Hepatocyte (in vitro differentiated cells): ENCODE measurements at places on chromosomes 4 and X. TPM values are rescaled to one million over a fixed set of nuclear protein-coding genes. Genes with fewer than 3 reads are reported as not detected.

- H3K4me1 ChIP-seq: peaks cover 16% of the 10 kb centered on the region
- peak; percentile 82 for DNase-seq
- peaks cover 89% of the 10 kb centered on the region for H3K27me3 ChIP-seq
- peak within 1 kb of the TSS; percentile 35 for H3K4me3 ChIP-seq
- no peaks in the 10 kb centered on the region for H3K36me3 ChIP-seq
- no peak within 1 kb of the TSS for H3K27ac ChIP-seq
Measured at GRCh38 chr4:154491341-154492271, at the start of gene DCHS2. DCHS2 (minus strand) TSS chr4:154491799; CDS start chr4:154491355, 444 bp downstream.

The UCP1 gene
- not detected in 2 replicates for total RNA-seq

DNA sequence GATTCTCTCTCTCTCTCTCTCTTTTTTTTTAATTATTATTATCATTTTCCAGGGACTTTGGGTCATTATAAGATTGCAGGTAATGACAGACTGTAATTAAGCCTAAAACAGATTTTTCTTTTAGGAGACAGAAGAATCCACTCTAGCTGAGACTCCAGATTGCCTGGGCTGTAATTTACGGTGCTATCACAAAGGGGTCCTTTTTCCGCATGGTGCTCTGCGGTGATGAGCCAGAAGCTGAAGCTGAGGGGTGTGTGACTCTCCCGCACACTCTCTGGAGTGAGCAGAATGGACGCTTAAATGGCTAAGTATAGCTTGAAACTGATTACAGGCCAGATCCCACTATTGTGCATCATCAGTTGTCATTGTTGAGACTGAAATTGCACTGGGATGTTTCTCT, 50.0 kb downstream of the LGI2 start:
- H3K4me1 ChIP-seq: no peaks in the 10 kb centered on the region
- no peak overlapping the region for H3K27ac ChIP-seq
- DNase-seq: no peak
- H3K36me3 ChIP-seq: no peaks in the 10 kb centered on the region
- H3K27me3 ChIP-seq: no peaks in the 10 kb centered on the region

DNA sequence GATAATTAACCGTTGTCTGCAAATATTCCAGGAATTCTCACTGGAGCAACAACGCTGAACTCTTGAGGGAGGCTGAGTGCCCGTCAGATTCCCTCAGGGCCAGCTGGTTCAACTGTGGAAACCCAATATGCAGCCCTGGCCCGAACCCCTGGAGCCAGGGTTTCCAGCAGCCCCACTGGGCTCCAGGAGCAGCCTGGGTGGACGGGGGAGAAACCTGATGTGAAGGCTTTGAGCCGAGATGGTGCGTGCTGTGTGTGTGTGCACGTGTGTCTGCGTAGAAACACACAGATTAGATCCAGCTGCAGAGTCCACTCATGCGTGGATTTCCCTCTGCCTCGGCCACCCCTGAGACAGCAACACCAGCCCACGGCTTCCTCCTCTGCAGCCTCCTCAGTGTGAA, 19.4 kb upstream of the SLC25A6 start:
- no peaks in the 10 kb centered on the region for H3K4me1 ChIP-seq
- no peak overlapping the region for H3K27ac ChIP-seq

GRCh38 chr4:127936974-127937373, 28.0 kb downstream of the MFSD8 start:
- no peak overlapping the region for H3K27ac ChIP-seq
- no peak overlapping the region for H3K4me3 ChIP-seq
- H3K4me1 ChIP-seq: no peaks in the 10 kb centered on the region
- no peaks in the 10 kb centered on the region for H3K27me3 ChIP-seq
- DNase-seq: no peak
- H3K36me3 ChIP-seq: no peaks in the 10 kb centered on the region

The RFC1 gene
- 44.0 and 57.5 TPM in 2 replicates for total RNA-seq

The CLIC2 gene
- total RNA-seq: 0.36 and 2.2 TPM in 2 replicates
